ENCODE measurements at places on chromosomes 11 and 22. TPM values are rescaled to one million over a fixed set of nuclear protein-coding genes. Genes with fewer than 3 reads are reported as not detected.

DNA sequence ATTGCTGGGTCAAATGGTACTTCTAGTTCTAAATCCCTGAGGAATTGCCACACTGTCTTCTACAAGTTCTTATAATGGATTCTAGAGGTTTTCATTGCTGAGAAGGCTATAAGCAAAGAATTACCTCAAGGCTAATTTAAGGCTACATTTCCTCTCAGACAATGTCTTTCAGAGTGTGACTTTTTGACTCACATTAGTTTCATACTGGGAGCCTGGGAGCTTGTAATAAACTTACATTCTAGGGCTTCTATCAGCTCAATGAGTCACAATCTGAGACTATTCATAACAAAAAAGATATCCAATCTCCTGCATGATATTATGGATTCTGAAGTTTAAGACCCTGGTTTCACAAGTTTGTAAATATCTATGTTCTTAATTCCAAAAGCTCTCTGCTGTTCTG is 408.7 kb downstream of the LRRC4C start:
- no peak for DNase-seq

DNA sequence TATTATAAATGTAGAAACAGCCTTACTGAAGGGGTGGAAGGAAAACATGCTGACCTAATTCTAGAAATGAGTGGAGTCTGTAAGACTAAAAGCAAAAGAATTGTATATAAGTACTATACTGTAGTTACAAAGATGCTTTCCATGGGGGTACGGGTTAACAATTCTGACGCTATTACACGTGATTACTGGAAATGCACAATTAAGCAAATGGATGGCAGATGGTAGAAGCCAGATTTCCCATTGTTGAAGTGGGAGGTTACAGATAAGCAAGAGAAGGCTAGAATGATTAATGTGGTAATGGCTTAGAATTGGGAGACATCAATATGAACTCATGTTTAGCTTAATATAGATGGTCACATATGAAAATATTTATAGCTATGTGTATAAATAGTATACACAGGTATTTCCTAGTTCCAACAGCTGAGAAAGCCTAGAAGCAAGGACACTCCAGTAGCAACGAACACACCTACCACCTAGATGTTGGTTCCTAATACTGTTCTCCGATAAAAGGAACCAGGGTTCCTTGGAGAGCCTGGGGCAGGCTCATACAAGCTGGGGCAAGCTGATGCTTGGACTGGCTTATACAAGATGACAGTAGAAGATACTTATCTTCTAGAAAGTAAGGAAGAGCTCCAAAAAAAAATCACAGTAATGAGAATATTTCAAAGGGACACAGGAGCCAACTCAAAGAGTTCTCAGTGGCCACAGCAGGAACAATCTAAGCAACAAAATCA is 13.5 kb downstream of the SMC1B start:
- DNase-seq = no peak

DNA sequence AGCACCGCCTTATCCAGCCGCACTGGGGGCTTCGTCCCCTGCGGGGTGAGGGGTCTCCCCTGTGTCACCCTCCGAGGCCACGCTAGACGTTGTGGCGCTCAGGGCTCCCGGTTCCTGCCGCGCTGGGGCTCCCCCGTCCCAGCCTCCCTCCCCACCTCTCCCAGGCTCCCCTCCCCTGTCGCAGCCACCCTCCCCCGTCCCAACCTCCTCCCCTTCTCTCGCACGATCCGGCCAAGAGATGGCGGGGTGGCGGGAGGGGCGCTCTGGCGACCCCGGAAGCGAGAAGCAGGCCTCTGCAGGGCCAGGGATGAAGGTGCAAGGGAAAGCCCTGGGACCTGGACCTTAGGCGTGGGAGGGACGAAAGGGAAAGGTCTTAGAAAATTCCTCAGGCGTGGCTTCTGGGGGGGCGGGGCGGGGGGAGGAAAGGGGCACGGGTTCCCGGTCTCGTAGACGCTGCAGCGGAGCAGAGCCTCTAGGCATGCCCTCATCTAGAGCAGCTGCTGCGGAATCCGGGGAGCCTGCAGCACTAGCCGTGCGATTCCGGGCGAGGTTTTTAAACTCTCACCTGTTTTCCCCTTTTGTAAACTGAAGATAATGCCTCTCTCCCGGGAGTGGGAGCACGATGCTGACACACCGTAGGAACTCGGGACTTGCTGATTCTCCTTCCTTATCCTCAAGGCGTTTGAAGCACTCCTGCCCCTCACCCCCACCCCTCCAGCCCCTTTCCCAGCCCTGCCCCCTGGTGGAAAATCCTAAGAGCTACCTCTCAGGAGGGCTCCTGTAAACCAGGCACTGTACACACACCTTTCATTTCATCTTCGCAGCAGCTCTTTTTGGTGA is 14.4 kb downstream of the KCNJ5 start:
- DNase-seq = no peak

BIK gene
- 3.1 TPM for total RNA-seq

DNA sequence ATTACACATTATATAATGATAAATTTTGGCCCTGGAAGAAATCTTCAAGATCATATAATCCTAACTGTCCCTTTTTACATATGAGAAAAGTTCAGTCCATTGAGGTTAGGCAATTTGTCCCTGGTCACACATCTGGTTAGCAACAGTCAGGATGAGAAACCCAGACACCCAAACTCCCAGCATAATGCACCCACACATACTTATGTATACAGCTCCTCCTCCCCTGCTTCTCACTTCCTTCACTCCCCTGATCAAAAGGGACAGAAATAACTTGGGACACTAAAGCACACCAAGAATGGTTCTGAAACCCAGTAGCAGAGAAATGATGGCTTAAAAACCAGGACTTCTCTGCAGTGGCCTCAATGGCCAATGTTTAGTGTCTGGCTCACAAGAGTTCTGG is 11.1 kb downstream of the NUMA1 start:
- DNase-seq = no peak

DNA sequence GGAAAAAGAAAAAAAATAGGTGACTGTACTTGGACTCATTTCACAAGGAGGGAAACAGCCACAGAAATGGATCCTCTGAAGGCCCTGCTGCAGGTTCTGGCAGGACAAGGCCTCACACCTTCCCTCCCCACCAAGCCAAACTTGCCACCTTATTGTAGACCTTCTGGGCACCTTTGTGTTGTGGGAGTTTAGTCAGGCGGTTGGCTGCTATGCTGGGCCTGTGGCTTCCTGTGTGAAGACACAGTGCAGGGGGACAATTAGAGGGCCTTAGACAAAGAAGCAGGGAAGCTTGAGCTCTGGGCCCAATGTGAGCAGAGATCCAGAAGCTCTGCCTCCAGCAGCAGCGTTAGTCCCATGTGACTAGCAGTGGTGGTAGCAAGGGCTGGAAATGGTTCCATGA is 4.2 kb downstream of the RAB1B start:
- DNase-seq = no peak

GRCh38 chr22:31288496-31289240 is 3.6 kb downstream of the PIK3IP1 start:
- DNase-seq = no peak

- DNase-seq = no peak
Observed at GRCh38 chr22:44402196-44403111, 89.7 kb upstream of the SHISAL1 start.

GRCh38 chr11:94513091-94513490 is 830 bp downstream of the C11orf97 start:
- no peak for DNase-seq

DNA sequence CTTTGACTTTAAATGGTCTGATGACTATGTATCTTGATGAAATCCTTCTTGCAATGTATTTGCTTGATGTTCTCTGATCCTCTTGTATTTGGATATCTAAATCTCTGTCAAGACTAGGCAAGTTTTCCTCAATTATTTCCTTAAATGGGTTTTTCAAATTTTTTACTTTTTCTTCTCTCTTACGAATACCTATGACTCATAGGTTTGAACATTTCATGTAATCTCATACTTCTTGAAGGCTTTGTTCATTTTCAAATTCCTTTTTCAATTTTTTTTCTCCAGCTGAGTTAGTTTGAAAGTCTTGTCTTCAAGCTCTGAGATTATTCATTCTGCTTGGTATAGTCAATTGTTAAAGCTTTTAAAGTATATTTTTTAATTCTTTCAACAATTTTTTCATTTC is 13.1 kb downstream of the OR10W1 start:
- DNase-seq = no peak

- DNase-seq = no peak
Observed at GRCh38 chr11:21494946-21495345, 697.9 kb upstream of the ANO5 start.

GRCh38 chr22:36029406-36029755 is 757 bp upstream of the RBFOX2 start:
- no peak for DNase-seq

TUBA8 gene
- total RNA-seq = 1.8 TPM

DNA sequence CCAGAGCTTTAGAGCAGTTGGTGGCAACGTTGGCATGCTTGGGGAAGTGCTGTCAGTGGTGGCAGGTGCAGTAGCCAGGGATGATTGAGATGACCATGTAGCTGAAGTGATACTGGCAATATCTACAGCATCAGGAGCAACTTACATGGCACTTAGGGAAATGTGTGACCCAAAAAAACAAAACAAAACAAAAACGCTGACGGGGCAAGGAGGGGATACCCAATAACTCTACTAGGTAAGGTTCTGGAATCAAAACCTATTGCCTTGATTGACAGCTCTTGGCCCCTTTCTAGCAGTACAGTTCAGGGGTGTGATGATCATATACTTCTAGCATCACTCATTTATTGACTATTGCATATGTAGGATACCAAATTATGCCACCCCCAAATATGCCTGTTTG is 312.6 kb downstream of the AASDHPPT start:
- DNase-seq = no peak

GRCh38 chr11:102307727-102308038 is 9.6 kb upstream of the BIRC3 start:
- DNase-seq = no peak

- no peak for DNase-seq
Observed at GRCh38 chr11:119025978-119026766, 4.5 kb downstream of the SLC37A4 start.

- DNase-seq = no peak
Observed at GRCh38 chr22:25076336-25076735, 123.3 kb upstream of the CRYBB3 start.

DNA sequence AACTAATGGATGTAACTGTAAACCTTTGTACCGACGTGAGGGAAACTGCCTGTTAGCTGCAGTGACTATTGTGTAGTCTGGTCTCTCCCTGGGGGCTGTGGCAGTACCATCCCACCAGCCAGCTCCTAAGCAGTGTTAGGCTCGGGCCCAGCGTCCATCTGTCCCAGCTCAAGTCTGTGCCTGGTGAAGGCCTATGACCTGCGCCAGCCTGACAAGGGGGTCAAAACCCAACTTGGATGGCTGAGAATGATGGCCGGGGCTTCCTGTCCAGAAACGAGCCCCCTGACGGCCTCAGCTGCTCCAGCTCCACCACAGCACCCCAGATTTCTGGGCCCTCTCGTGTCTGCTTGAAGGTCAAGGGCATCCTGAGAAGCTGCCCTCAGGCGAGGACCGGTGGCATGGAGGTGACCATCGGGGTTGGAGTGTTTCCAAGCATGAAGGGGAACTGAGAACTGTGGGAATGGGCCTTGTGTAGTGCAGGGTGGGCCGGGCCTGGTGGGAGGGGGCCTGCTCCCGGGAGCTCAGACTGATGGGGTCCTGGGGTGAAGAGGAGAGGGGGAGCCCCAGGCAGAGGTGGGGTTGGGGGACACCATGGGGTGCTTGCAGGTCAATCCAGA is 14.3 kb upstream of the SPI1 start:
- no peak for DNase-seq

PTPMT1 gene
- 53.9 TPM for total RNA-seq

- no peak for DNase-seq
Observed at GRCh38 chr22:38967451-38968450, 10.3 kb downstream of the APOBEC3A start.

DNA sequence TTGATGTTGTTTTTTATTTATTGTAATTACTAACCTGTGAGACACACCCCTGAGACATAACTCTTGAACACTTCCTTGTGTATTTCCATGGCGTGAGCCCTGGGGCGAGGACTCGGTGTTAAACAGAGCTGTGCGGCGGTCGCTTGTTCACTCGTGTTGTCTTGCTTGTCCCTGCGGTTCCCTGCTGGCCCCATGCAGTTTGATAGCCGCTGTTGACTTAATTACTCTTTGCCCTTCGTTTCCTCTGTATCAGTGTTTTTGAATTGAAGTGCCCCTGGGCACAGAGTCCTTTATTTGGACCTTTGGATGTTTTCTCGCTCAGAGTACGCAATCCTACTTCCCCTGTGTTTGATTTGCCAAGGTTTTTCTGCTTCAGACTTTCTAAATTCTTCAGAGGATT is 52.7 kb downstream of the TBC1D22A start:
- DNase-seq = no peak

DNA sequence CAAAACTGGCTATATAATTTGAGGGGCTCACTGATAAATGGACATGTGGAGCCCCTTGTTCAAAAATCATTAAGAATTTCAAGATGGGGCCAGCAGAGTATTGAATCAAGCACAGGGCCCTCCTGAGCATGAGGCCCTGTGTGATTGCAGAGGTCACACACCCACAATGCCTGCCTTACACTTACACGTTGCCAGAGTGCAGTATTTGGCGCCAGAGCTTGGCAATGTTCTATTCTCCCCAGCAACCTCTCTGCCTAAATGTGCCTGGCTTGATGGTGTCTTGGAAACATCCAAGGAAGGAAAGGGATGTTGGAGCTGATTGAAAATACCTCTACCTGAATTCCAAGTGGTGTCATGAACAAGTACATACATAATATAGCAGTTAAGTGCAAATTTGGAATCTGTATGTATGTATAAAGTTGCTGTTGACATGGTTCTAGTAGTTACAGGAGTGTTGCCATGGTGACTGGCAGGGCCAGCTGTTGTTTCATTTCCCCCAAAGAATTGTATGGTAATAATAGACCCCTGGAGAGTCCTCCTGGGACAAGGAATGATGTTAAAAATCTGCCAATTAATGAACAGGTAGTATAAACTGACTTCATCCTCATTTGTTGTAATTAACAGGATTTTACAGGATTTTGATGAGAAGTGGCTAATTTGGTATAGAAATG is 205.7 kb upstream of the NAV2 start:
- DNase-seq = no peak

DNA sequence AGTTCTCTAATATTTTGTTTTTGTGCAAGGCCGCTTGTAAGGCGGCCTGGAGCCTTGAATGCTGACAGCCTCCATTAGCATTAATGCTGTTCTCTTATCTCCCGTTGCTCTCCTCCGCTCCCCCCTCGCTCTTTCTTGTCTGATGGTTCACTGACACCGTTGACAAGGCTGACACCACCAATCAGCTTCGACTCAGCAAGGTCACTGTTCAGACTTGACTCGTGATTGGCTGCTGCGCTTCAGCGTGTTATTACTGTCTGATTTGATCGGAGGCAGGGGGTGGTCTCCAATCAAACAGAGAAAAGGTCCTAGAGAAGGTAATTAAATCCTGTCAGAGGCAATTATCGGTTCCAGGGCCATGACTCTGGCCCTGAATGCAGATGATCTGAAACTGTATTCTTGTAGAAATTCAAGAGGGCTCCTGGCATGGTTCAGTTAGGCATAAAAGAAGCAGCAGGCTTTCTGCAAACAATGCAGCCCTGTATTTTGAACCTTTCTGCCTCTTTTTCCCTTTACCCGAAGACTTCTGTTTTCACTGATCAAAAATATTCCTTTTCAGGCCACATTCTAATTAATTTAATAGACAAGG is 49.3 kb upstream of the MPPED2 start:
- no peak for DNase-seq

- DNase-seq = no peak
Observed at GRCh38 chr11:8253566-8253965, 10.1 kb downstream of the LMO1 start.

P4HA3 gene
- total RNA-seq = not detected

Measured in activated T-helper 2 cell treated with anti-CD3 and anti-CD28 coated beads, Interferon-gamma antibody, Interleukin-2, Interleukin-4, amounts not matched to agents 10 μg/mL and 5 μg/mL and 100 μg/mL, durations not matched to agents 14 hours and 24 hours and 36 hours (primary cell).